ENCODE measurements at places on chromosomes 16 and 17.

GRCh38 chr17:9875441-9875840, 29.6 kb downstream of the RCVRN start:
- no peak for DNase-seq

GRCh38 chr16:1437606-1438005, 6.7 kb downstream of the PERCC1 start:
- no peak for DNase-seq

- DNase-seq = peak; percentile 22
Measured at GRCh38 chr16:10182222-10183053, at the start of gene GRIN2A. GRIN2A (minus strand) TSS chr16:10182428; CDS start chr16:10180411, 2,017 bp downstream.

GRCh38 chr17:17361543-17361866, 58.3 kb downstream of the NT5M start:
- no peak for DNase-seq

- DNase-seq = no peak
Measured at GRCh38 chr16:21190599-21190998, 20.8 kb downstream of the ZP2 start.

DNA sequence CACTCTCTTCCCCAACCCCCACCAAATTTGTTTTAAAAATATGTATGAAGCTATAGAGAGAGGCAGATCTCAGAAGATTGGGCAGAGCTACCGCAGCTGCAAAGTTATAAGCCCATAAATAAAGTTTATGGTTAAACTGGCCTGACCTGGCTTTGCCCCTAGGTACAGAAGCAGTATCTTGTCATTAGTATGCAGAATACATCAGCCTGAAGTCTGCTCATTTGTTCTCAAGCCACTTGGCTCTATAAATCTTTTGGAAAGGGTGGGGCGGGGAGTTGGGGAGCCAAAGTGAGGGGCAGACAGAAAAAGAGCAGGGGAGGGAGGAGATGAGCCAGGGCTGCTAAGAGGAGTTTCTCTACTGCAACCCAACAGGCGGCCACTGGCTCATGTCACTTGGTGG, 113.2 kb downstream of the SOX9 start:
- no peak for DNase-seq

DNA sequence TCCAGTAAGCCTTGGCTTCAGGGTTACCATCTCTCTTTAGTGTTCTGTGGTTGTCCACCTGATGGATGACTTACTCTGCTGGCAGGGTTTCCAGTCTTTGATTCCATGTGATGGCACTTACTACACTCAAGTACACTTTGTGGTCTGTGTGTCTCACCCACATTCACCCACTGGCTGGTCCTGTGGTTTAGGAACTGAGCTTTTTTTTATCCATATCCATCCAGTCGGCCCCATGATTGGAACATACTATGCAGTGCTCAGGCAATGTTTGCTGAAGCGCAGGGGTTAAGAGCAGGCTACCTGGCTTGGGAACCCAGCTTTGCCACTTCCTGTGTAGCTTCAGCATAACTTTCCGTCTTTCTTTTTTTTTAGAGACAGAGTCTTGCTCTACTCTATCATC, 2.8 kb upstream of the FUS start:
- peak; percentile 27 for DNase-seq

- DNase-seq = no peak
Measured at GRCh38 chr17:72404872-72405271, 284.1 kb downstream of the SOX9 start.

DNA sequence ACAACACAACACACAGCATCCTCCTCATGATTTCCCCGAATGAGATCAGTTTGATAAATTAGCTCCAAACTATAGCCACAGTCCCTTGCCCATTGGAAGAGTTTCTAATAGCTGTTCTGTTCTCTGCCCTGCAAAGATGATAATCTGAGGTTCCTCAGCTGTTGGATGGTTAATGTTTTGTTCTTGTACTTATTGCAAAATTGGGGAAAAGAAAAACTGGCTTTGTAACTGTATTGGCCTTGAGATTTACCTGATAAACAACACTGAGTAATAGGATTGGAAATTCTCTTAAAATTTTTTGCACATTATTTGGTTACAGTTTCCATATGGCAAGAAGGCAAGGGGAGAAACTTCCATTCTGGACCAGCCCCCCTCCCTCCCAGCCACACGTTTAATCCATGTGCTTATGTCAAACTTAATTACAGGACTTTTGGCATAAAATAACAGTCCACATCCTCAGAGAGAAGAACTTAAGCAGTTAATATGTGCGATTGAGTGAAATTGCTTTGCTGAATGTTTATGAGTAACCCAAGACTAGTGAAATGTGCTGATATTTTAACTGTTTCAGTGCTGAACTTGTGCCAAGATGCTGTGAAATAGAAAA, 119.1 kb upstream of the ZFHX3 start:
- no peak for DNase-seq

- DNase-seq = no peak
Measured at GRCh38 chr17:78368348-78368747, 8.5 kb upstream of the SOCS3 start.

GRCh38 chr17:81315885-81316391, 20.8 kb upstream of the SLC38A10 start:
- DNase-seq = no peak

GRCh38 chr16:84862804-84863480, 43.2 kb downstream of the CRISPLD2 start:
- DNase-seq = no peak

Measured in right hindlimb (tissue), 1 donor.